ENCODE measurements at places on chromosomes 4 and X.

- no peak for DNase-seq
Measured at GRCh38 chr4:189206953-189207352, 733.7 kb upstream of the FRG1 start.

DNA sequence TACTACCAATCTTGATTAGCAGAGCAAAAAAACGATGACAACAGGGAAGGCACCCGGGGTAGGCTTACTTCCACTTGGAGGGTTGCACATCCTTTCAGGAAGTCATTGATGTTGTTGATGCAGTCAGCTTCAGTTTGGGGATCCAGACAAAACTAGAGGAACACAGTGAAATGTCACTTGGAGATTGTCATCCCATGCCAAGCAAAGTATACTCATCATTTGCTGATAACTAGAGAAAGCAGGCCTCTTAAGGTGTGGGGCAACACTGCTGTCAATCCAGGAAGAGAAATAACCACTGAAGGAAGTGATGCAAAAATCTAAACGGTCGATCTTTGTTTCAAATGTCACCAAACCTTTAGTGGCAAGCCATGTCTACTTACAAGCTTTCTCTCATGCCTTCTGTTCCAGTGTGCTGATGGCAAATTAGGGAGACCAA, 1.4 kb downstream of the ARHGEF6 start:
- DNase-seq: no peak

DNA sequence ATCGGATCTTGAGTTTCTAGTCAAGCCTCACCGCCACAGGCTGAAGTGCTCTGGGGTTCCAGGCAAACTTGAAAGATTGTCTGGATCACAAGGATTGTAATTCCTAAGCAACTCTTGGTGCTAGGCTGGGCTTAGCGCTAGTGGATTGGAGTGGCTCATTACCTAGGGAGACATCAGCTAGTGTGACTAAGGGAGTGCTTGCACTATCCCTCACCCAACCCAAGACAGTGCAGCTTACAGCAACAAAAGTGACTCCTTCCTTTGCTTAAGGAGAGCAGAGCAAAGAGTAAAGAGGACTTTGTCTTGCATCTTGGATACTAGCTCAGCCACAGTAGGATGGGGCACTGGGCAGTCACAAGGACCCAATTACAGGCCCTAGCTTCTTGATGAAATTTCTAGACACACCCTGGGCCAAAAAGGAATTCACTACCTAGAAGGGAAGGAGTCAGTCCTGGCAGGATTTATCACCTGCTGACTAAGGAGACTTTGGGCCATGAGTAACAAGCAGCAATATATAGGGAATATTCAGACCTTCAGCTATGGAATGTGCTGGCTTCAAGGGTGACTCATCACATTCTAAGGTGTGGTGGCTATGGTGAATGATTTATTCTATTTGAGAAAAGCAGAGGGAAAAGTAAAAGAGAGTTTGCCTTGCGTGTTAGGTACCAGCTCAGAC, 1212.4 kb downstream of the PCDH18 start:
- DNase-seq: no peak

- DNase-seq: no peak
Measured at GRCh38 chr4:121794505-121795188, 6.5 kb upstream of the EXOSC9 start.

GRCh38 chr4:151604238-151604637, 156.6 kb downstream of the GATB start:
- DNase-seq: peak; percentile 12

GRCh38 chr4:78068481-78068880, 11.4 kb downstream of the FRAS1 start:
- no peak for DNase-seq

DNA sequence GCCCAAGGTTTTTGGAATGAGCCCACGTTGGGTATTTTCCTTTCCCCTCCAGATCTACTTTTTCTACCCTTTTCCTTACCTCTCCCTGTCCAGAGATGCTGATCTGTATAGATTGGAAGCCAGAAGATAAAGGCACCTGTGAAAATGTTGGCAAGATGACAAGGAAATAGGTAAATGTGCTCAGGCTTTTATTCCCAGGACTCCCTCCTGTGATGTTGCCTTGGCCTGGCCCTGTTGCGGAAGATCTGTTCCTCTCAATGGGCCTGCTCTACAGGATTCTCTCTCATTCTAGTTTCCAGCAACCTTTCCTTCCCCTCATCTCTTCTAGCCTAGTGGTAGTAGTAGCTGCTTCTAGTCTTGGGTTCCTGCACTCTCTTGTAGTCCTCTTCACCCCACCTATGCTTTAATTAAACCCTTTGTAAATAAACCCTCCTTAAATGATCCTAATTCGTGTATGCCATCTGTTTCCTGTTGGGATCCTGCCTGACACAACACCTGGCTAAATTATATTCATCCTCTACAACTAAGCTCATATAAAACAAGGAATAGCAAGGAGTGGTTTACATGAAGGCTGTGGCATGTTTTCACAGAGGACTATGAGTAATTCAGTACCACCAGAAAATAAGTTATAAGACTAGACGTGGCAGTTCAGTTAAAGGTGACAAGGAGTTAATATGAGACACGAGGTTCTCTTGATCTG, 95.7 kb upstream of the MAOA start:
- no peak for DNase-seq

DNA sequence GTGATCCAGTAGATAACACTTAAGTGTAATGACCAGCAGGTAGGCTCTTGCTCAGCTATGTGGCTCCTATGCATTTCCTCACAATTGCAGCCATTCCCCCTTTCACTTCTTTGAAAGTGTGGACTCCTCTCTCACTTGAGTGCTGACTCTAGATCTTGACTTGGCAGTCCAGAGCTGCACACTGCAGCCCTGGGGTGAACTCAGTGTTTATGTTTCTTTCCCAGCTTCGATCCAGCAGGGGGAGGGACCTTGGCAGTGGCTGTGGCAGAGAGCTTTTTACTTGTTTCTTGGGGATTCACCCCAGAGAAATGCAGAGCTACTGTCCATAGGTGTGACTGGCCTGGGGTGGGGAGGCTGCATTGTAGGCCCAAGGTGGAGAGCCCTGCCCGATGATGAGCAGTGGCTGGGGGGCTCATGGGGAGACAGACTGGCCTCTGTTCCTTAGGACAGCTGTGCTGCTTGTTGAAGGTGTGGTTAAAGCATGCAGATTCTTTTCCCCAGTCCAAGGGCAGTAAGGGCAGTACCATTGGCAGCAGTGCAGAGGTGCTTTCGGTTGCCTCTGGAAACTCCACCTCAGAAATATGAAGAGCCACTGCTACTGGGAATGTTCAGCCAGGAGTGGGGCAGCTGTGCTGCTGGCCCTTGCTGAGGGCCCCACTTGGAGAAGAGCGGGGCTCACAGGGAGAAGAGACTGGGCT, 134.7 kb downstream of the SH3BGRL start:
- DNase-seq: peak; percentile 3

DNA sequence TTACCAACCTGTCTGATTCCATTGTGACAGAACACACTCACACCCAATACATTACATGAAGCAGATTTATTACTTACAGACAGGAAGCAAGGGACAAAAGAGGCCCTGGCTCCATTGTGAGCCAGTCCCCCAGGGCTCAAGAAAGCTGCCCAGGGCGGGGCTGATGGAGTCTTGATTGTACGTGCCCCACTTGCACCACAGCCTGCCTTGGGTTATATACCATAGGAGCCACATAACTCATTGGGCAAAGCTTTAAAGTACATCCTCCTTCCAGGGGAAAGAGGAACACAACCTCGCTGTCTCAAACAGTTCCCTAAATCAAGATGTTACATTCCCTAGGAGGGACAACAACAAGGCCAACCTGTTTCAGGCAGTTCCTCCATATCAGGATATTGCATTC, 3.4 kb upstream of the ZRSR2 start:
- no peak for DNase-seq

DNA sequence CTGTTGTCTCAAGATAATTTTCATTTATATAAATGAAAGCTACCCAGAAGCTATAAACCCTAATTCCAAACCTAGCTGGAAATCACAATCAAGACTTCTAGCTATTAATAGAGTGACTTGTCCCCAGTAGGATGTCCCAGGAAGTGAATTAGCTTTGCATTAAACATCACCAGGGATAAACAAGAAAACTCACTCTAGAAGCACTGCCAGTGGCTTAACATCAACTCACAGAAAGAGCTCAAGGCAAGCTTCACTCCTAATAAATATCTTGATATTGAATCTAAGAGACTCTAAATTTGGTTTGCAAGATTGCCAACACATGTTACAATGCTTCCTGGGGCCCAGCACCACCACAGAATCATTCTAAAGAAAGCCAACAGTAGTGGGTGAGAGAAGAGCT, 468.7 kb upstream of the FAM241A start:
- no peak for DNase-seq

GRCh38 chr4:1470393-1470670, 64.1 kb upstream of the NKX1-1 start:
- no peak for DNase-seq

- DNase-seq: no peak
Measured at GRCh38 chrX:19636980-19637379, 121.7 kb upstream of the MAP3K15 start.

DNA sequence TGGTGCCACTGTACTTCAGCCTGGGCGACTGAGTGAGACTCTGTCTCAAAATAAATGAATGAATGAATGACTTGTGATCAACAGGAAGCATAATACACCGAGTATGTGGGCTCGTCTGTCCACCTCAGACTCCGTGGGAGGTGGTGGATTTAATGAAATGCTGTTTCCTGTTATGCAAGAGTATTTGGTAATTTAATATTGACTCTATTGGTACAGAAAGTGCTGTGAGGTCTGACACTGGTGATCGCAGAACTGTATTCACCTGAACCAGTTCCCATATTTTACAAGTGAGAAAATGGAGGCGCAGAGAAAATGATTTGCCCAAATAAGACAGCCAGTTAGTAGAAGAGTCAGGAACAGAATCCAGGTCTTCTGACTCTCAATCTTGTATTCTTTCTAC, 423.3 kb downstream of the RAPGEF2 start:
- no peak for DNase-seq

DNA sequence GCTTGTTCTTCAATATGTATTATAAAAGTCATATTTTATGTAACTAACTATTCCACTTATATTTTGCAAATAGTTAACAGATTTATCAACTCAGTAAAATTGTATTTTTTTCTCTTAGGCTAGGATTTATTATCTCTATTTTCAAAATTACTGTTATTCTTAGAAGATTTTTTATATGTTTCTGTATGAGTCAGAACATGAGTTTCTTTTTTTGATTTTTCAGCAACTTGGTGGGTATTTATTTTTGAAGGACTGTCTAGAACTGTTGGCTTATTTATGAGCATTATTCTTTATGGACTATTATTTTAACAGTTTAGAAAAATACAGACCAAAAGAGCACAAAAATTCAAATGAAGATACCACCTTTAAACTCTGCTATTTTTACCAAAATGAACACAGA, 6.8 kb downstream of the AIMP1 start:
- DNase-seq: no peak

DNA sequence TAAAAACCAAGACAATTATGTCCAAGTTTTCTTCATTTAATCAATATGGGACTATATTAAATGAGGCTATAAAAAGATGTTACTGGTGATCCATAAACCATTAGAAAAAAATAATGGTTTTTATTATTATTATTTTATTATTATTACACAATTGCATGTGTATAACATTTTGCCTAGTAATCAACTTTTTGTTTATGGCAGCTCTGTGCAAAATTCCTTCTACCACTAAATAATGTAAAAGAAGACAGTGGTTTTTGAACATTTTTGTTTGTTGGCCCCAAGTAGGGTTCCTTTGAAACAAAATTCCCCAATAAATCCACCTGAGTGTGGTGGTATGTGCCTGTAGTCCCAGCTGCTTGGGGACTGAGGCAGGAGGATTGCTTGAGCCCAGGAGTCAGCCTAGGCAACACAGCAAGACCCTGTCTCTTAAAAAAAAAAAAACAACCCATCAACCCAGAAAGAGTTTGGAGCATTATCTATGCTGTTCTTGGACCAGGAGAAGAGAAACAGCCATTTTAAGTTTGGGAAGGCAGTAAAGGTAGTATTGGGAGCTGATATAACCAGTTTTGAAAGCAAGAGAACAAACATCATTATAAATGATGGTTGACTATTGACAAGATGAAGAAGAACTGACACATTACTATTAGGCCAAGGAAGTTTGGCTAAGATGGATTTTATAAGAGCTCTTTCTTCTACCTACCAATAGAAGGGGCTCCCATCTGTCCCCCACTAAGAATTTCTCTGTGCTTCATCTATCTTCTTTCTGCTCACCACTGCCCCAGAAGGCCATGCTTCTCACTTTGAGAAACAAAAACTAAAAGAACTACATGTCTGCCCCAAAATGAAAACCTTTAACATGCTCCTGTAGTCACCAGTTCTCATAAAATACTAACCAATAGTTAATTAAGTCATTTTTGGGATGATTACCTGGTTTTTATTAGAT, 2.2 kb downstream of the TMEM156 start:
- no peak for DNase-seq

- DNase-seq: peak; percentile 63
Measured at GRCh38 chr4:40333921-40334352, 1.2 kb upstream of the CHRNA9 start.

DNA sequence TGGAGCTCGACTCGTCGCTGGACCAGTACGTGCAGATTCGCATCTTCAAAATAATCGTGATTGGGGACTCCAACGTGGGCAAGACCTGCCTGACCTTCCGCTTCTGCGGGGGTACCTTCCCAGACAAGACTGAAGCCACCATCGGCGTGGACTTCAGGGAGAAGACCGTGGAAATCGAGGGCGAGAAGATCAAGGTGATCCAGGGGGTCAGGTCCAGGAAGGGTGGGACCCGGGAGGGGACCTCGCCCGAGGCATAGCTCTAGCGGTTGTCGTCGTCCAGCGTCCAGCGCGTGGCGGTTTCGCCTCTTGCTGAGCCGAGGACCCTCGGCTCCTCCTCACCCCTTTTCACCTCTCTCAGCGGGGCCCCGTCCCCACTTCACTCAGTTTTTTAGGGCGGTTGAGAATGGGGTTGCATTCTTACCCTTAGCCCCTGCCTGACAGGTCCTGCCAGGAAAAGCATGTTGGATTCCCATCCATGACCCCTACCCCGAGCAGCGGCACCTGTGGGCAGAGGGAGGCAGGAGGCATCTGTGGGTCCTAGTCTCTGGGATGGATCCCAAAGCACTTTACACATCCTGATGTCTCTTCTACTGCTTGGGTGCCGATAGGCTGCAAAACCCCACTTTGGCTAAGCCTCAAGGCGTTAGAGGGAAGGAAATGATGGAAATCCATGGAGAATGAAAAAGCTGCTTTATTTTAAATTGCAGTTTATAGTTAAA, 524 bp downstream of the RAB33A start:
- no peak for DNase-seq

DNA sequence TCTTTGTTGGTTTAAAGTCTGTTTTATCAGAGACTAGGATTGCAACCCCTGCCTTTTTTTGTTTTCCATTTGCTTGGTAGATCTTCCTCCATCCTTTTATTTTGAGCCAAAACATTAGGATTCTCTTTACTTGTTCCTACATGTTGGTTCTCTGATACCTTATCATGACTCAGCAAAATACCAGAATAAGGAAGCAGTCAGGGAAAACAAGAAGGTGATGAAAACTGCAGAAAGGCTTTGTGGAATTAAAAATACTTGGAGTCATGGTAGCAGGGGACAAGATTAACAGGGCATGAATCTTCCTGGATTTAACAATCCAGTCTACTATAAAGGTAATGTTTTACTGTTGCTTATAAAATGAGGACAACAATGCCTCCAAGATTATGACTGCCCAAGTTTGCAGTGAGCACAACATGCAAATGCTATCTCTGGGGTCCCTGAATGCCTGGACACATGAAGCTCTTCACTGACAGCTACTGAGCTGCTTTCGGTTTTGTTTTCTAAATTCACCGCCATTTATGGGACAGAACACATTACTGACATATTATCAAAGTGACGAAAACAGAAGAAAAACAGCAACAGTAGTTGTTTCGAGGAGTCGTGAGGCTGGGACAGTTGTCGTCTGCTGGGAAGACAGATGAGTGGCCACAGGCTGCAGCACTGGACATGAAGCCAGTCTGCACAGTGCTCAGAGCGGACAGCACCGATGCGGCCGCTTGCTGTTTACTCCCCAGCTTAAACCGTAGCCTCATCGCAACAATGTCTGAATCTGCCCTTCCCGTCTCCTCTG, 174.5 kb upstream of the DKK2 start:
- no peak for DNase-seq

Measured in fibroblast of the conjunctiva (primary cell).